ENCODE measurements at places on chromosomes 2 and 18.

DNA sequence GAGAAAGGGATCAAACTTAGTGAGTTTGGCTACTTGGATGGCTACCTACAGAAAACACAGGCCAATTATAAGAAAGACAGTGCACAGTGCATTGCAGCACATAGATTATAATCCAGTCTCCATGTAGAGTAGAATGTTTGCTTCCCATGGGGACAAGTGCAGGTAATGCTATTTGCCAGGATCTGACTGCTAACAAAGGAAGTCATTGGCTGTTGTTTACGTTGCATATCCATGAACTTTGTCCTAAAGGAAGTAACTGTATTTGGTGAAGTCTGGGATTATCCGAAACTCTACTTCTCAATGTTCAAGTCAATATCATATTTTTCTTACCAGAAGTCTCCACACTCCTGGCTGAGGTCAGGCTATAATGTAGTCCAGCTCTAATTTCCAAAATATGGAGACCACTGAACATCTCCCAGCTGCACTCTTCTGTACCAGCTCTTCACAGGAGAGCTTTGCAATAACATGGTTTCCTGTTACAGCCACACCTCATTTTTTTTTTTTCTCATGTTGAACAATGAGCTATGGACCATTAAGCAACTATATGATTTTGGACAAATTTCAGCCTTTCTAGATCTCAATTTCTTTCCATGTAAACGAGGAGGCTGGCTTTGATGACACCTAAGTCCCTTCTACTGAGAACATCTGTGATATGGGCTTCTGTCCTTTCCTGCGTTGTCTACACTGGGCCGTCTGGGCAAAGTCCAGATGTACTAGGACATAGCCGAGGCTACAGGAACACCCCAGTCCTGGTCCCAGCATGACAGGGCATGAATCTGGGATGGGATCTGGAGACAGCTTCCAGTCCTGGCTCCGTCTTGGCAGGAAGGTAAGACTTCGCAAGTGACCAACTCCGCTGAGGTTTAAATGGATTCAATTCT, 154.8 kb downstream of the LAMA1 start:
- DNase-seq: no peak

DNA sequence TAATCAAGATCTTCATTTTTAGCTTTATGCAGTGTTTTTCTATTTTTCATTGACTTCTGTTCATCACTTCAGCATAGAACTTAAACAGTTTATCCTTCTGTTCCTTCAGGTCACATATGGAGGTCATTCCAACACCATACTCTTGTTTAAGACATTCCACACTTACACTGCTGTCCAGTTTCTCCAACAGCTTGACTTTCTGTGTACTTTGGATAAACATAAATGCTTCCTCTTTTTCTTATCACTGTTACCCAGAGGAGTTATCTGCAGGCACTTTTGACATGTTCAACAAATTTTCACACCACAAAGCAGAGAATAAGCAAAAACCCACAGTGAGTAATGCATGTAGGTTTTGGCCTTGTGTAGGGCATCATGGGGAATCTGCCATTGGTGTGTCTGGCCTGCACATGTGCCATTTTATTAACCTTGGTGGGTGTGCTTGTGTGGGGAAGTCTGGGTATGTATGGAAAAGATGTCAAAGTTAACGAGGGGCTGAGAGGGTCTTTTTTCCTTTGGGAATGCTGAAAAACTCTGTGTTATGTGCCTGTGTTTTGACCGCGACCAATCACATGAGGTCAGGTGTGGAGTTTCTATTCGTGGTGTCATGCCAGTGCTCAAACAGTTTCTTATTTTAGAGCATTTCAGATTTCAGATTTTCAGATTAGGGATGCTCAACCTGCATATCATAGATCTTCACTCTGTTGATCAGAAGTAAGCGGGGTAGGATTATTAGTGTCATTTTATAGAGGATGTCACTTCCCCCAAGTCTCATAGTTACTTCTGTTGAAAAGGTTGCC, 53.9 kb upstream of the ACVR1 start:
- no peak for DNase-seq

GRCh38 chr2:38668779-38669479, 3.0 kb downstream of the GALM start:
- DNase-seq: no peak

- no peak for DNase-seq
Observed at GRCh38 chr2:72494392-72494791, 331.4 kb downstream of the EXOC6B start.

GRCh38 chr2:219331560-219332213, 857 bp downstream of the RESP18 start:
- peak; percentile 75 for DNase-seq

DNA sequence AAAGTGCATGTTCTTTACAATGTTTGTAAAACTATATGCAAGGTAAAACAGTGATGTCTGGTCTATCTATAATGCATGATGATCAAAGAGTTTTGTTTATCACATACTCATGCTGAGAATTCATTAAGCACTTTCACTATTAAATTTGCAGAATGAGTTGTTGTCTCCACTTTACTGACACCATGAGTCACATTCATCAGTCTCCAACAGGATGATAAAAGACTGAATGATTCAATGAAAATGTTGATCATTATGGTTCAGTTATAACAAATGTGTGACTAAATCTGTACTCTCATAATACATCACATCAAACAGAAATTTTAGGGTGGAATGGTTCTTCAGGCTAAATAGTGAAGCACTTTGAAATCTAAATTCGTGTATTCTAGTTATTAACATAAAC, 129.0 kb downstream of the ERBB4 start:
- DNase-seq: no peak

GRCh38 chr2:233473878-233474277, 92.7 kb downstream of the USP40 start:
- DNase-seq: no peak

DNA sequence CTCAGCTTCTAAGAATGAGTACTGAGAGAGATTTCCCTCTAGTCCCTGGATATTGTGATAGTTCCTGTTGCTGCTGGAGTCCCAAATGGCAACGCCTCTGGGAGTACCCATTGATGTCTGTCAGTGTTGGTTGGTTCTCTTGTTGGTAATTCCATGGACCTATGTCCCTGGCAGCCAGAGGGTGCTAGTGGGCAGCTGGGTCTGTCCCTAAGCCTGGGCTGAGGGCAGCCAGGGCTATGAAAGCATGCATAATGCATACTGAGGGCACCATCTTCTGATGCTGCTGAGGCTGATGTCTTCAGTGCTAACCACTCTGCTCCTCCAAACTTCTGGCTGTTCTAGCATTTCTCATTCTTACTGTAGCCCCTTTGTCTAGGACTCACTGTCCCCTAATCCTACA, 35.9 kb downstream of the NABP1 start:
- DNase-seq: no peak

DNA sequence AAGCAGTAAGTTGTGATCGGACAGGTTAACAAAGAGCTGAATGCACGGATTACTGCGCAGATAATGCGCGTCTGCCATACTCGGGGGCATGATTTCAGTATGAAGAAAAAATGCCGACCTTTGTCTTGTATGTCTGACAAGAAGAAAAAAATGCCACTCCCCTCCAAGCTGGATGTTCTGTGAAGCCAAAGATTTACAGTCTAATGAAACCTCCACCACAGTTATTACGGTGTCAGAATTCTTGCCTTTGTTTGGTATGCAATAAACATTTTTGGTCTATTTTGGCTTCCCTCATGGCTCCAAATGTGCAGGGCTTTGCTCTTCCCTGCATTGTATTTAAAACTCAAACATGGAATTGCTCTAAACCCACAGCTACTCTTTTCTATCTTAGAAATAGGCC, 72.2 kb upstream of the THUMPD2 start:
- no peak for DNase-seq

DNA sequence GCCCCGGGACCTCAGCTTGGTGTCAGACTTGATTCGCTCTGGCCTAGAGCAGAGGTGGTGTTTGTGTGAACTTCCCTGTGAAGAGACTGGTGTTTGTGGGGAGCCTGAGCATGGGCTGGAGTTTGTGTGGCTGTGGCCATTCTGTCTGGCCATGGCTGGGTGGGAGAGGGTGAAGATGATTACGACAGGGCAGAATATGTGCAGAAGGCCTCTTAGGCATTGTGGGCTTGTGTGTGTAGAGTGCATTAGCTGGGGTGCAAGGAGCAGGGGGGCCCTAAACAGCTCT, 10.5 kb downstream of the OBSL1 start:
- no peak for DNase-seq

All from head of caudate nucleus (tissue), 42 donors.